ENCODE measurements at places on chromosomes 12 and 14.

- no peak for DNase-seq
These were observed 20.4 kb upstream of the LRTM2 start for GRCh38 chr12:1799882-1800400.

GRCh38 chr14:50773632-50774541 lies 57.1 kb downstream of the NIN start:
- DNase-seq: no peak

DNA sequence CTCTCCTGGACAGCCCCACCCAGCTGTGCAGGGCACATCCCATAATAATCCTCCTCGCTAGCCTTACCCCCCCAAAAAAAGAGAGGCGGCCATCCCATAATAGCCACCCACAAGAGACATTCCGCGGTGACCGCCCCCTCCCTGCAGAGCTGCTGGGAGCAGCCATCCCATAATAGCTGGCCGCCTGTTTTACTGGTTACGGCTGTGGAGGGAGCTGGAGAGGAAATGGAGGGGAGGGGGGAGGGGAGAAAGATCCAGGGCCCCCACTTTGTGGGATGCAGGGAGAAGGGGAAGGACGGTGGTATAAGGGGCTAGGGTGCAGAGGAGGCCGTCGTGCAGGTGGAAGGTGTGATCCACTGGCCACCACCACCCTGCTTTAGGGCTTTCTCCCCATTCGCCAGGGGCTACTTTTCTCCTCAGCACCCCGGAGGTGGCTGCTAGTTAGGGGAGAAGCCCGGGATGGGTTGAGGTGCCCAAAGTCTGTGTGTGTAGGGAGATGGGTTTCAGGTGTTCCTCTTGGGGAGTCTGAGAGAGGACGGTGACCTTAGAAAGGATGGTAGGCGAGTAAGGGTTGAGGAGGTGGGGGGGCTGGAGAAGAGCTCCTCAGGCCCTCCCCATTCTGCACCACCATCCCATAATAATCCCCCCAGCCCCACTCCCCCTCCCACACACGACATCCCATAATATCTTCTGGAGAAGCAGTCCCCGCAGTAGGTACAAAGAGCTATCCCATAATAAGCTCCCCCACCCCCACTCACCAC lies 6.0 kb upstream of the CHD4 start:
- no peak for DNase-seq

- no peak for DNase-seq
These were observed 8.0 kb downstream of the NCOR2 start for GRCh38 chr12:124559182-124560017.

DNA sequence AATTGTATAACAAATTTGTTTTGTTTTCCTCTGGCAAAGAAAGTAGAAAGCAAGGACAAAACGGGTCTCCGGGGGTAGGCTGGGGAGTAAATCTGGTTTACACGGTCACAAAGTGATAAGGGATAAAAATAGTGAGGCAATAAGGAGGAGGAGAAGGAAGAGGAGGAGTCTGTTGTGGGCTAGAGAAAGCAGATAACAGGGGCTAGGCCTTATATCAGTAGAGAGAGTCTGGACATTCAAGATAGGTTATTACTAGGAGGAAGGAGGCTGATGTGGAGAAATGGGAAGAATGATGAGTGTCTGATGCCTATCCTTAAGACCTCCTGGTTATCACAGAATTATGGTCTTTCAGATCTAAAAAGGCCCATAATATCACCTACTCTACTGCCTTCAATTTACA lies 83.2 kb upstream of the SSTR1 start:
- no peak for DNase-seq

- no peak for DNase-seq
These were observed 171.9 kb downstream of the RGS6 start for GRCh38 chr14:72104011-72104613.

DNA sequence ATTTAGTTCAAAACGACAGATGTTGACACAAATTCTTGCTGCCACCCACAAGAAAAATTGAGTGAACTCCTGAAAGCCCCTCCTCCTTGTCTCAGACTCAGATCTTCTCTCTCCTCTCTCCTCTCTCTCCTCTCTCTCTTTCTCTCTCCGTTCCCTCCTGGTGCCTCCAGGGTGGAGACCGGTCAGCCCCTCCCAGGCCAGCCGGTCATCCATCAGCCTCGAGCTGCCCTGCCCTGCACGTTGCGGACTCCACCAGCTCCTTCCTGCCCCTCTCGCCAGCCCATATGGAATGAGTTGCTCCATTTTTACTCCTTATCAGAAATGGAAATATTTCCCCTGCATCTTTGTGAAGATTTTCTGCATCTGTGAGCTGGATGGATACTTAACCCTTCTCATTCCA lies 103.8 kb downstream of the TBX5 start:
- DNase-seq: no peak

GRCh38 chr12:2286461-2287131 lies 233.8 kb downstream of the CACNA1C start:
- DNase-seq: no peak

- no peak for DNase-seq
These were observed 38.3 kb upstream of the TMTC2 start for GRCh38 chr12:82648259-82648909.

GRCh38 chr12:124736115-124737039 lies 127.3 kb downstream of the SCARB1 start:
- no peak for DNase-seq

DNA sequence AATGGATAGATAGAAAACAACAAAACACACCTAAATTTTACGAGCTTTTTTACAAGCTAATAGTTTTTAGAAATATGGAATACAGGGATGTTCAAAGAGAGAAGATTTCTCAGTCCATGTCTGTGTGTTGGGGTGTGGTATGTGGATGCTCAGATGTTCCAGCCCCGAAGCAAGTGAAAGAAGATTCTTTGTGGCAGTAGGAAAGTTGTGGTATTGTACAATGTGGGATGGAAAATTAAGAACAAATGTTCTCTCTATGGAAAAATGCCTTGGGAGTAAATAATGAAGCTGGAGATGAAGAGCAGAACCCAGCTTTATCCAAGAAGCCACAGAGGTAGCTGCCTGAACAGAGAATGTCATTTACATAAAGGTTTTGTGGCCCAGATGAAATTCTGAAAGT lies 150.3 kb upstream of the PRKD1 start:
- DNase-seq: no peak

GRCh38 chr14:95323917-95324316 lies 4.2 kb upstream of the CLMN start:
- no peak for DNase-seq

GRCh38 chr12:129001-129400 lies 62.4 kb downstream of the IQSEC3 start:
- no peak for DNase-seq

GRCh38 chr14:64773046-64773445 lies 68.8 kb downstream of the PLEKHG3 start:
- DNase-seq: no peak

GRCh38 chr12:122295877-122296276 lies 29.6 kb upstream of the VPS33A start:
- no peak for DNase-seq

- no peak for DNase-seq
These were observed 21.1 kb downstream of the IFNG start for GRCh38 chr12:68138480-68138879.

DNA sequence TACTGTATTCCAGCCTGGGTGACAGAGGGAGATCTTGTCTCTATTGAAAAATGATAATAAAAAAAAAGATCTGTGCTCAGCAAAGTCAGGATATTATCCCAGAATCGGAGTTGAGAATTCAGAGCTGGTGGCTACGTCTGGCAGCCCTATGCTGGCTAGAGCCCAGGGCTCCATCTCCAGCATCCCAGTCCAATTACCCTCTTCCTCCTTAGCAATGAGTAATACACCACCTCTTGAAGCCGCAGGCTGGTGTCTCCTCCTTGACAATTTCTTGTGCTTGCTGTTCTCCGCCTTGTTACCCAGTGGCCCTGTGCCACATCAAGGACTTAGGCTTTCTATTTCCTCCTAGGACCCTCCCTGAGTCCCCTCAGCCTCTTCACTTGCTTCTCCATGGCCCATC lies 38.4 kb upstream of the DDX11 start:
- DNase-seq: no peak

DNA sequence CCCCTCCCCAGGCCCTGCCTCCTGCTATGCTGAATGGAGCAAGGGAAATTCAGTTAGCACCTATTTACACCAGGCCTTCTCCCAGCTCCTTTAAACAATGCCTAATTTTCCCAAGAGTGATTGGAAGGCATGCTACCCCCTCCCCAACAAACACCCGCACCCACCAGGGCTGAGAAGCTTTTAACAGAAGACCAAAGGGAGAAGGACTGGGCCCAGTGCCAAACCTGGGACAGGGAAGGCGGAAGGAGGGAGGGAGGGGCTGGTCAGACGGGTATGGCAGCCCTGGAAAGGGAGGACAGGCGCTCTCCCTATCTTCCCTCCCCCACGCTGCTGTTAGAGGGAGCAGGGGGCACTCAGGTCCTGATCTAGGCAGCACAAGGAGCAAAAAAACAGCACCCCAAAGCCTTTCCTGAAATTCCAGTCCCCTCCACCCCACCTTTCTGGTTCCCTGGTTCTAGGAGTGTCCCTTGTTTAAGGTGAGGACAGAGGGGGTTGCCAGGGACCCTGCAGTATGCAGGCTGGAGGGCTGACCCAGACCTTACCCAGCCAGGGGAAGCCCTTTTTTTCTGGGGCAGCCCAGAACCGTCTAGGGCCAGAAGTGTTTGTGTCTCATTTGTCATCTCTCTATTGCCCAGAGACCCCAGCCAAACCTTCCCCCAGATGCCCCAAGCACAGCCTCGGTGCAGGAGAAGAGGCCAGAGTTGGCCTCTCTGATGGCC lies 2.4 kb upstream of the KRT8 start:
- no peak for DNase-seq

DNA sequence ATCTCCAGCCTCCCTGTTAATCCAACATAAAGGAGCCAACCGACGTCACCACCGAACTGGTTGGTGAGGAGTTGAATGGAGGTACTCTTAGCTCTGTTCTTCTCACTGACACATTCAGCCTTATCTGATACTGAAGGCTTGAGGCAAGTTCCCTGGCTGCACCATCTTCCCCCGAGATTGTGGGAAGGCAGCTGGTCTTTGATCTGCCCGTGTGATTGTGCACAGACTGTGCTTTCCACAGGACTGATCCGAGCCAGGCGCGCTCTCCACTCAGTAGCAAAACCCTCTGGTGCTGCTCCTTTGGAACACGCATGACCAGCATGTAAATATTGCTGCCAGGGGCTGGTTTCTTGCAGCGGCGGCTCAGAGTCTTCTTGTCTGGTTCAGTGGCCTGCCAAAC lies 30.1 kb upstream of the DLK1 start:
- DNase-seq: no peak

GRCh38 chr12:31843398-31844095 lies 114.7 kb upstream of the AMN1 start:
- no peak for DNase-seq

DNA sequence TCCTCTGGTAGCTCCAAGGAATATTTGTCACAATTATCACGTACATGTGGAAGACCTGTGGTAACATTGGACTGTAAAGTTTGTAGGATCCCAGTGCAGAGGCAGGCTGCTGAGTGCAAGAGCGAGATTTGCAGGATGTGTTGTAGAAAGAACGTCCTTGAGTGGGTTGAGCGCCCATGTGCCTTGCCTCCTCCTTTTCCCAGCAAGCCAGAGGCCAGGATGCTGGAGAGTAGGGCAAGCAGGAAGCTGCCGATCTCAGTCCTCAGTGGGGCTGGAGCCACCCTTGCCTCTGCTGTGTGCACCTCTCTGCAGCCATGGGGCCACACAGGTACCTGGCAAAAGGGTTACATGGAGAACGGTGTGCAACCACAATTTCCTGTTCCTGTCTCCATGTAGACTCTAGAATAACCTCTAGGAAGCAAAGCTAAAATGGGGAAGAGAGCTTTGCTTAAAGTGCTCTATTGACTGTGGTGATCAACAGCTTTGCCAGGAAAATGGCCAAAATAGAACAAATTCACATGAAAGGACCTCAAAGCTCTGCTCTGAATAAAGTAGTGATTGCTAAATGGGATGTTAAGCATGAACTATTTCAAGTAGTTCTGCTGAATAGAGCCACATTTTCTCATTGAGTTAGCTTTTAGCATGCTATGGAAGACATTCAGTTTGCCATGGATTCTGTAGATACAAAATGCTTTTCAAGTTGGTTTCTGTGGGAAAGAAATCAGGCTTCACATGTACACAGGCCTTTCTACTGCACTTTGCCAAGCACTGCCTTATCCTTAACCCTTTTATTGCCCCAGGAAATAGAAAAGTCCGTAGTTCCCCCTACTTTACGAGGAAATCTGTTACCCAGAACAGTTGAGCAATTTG lies 37.4 kb downstream of the ANKRD9 start:
- DNase-seq: no peak

DNA sequence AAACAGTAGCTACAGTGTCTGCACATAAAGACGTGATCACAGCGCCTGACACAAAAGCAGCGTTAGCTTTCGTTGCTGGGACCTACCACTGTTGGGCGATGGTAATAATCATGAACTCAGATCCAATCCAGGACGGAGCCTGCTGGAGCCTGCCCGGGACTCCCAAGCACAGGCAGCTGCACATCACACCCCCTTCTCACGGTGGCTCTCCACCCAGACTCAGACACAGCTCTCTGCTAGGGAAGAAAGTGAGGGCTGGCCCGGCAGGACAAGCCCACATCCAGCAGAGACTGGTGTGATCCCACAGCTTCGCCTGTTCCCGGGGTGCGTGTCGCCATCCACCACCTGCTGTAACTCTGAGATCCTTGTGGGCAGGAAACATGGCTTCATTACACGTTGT lies 49.9 kb upstream of the FOXN3 start:
- no peak for DNase-seq

DNA sequence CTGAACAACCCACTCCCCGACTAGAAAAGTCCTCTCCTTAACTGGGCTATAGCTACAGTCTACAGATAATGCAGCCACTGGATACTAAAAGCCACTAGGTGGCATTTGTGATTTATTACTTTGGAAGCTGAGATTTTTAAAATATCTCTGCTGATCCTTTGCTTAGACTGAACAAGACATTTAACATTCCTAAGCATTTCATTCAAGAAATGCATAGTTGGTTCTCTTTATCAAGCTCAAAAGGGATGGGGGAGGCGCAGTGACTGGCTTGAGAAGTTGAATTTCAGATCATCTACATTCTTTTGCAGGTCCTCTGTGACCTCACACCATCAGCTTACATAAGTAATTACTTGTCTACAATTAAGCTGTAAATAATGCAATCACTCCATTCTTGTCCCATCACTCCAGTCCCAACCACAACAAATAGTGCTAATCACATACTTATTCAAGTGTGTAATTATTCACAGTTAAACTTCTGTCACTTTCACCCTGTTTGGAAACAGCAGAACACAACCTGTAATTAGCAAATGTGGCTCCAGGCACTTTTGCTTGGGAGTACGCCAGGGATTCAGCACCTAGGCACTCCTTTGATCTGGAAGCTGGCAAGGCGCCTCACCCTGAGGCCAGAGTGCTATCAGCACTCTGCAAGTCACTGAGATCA lies 203.6 kb downstream of the NOVA1 start:
- no peak for DNase-seq

DNA sequence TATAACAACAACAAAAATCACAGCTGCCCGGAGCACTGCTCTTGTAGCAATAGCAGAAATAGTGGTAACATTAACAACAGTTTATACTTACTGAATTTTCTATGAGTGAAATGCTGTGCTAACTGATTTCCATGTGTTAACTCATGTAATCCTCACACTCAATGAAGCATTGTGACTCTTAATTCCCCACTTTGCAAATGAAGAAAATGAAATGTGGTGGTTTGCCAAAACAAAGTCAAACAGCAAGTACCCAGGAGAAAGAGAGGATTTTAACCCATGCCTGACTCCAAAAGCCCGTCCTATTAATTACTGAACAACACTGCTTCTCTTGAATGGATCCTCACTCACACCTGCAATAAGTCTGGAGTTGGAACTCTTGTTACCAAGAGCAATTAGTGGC lies 123.5 kb downstream of the MED13L start:
- DNase-seq: no peak

GRCh38 chr12:1797991-1798640 lies 22.2 kb upstream of the LRTM2 start:
- no peak for DNase-seq

GRCh38 chr12:103821773-103822172 lies 19.3 kb downstream of the NT5DC3 start:
- DNase-seq: no peak
